Esophagus mucosa (tissue), 1 donor: ENCODE measurements at places on chromosomes 6 and 20. TPM values are rescaled to one million over a fixed set of nuclear protein-coding genes. Genes with fewer than 3 reads are reported as not detected.
A peak's percentile ranks its signal among the peaks of the same experiment; 100 is the strongest.

The MYMX gene
- 0.44 TPM for total RNA-seq

The R3HDML gene
- not detected for total RNA-seq

DNA sequence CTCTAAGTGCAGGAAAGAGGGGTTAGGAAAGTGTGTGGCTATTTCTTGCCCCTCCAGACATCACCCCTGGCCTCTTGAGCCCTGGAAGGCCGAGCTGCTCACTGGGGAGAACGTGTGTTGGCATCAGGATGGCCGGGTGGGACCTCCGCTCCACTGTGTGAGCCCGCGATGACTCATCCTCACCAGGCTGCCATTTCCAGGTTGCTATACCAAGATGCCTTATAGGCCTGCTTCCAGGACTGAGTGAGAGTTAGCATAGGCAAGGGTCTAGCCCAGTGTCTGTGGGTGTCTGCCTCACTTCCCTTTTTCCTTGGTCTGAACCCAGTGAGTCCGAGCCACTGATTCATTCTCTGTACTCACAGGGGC, 105.0 kb downstream of the MRPL14 start:
- ATAC-seq = peak; percentile 45

- ATAC-seq = no peak
Observed at GRCh38 chr20:40702504-40702903, 13.5 kb upstream of the MAFB start.

GRCh38 chr20:2023151-2023550, 29.3 kb upstream of the PDYN start:
- no peak for ATAC-seq
